ENCODE measurements at places on chromosomes 1 and 21.

DNA sequence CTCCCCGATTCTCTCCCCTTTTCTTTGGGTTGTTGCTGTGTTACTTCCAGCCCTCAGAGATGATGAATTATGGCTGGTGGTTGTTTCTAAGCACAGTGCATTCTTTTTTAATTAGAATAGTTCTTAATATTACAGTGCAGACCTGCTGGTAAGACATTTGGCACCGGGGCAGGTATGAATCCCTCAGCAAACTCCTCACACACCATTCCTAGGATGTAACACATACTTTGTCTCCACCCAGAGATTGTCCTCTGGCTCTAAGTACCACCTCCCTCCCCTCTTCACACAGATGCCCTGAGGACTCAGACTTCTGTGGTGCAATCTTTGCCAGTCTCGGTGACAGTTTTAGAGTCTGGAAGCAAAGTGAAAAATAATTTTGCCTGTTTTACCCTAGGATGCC, 143.1 kb downstream of the HLX start:
- no peak for DNase-seq

GRCh38 chr1:116400780-116401179, 27.7 kb downstream of the ATP1A1 start:
- DNase-seq: no peak

- no peak for DNase-seq
These were observed 701 bp upstream of the MUTYH start for GRCh38 chr1:45340816-45341466.

DNA sequence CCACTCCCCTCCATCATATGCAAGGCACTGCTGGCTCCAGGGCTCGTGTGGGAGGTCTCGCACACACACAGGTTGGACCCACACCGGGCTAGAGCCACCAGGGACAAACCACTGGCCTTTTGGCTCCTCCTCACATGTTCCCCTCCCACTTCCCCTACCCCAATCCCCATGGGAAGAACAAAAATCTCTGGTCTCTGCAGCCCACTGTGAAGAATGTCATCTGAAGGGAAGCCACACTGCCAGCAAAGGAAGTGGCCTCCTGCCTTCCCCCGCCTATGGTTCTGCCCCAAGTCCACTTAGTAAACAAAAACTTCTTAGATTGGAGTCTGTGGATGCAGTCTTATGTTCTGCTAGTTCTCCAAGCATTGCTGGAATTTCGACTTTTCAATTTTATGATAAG, 24.2 kb downstream of the OLFML3 start:
- no peak for DNase-seq

- DNase-seq: no peak
These were observed 56.7 kb upstream of the GUCA2B start for GRCh38 chr1:42096554-42096953.

GRCh38 chr1:79708646-79709265, 702.2 kb upstream of the ADGRL4 start:
- DNase-seq: no peak

DNA sequence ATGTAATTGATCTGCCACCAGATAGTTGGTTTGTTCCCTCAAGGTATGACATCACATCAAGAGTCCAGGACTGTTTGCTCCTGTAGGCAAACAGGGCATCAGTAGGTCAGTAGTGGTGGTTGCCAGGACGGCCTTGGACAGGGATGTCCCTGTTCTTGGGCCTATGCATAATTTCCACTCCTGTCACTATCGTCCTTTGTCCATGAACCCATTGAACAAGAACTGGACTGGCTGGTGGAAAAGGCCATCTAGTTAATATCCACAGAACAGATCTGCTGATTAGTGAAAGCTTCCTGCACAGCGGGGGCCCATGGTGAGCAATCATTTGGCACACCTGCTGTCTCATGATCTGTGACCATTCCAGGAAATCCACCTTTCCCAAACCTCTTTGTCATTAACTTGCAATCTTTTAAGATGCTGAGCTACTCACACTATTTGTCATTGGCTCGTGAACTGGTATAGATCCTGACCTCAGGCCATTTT, 12.4 kb upstream of the BSDC1 start:
- no peak for DNase-seq

GRCh38 chr1:167658574-167659328, 28.7 kb downstream of the RCSD1 start:
- DNase-seq: no peak

- no peak for DNase-seq
These were observed 259.6 kb downstream of the PTBP2 start for GRCh38 chr1:96981181-96981580.
